ENCODE measurements at places on chromosomes 13 and 19.

GRCh38 chr19:8403098-8403819 lies 9.8 kb upstream of the MARCHF2 start:
- no peak for DNase-seq

GRCh38 chr13:113622791-113623490 lies 35.1 kb downstream of the ATP4B start:
- no peak for DNase-seq

DNA sequence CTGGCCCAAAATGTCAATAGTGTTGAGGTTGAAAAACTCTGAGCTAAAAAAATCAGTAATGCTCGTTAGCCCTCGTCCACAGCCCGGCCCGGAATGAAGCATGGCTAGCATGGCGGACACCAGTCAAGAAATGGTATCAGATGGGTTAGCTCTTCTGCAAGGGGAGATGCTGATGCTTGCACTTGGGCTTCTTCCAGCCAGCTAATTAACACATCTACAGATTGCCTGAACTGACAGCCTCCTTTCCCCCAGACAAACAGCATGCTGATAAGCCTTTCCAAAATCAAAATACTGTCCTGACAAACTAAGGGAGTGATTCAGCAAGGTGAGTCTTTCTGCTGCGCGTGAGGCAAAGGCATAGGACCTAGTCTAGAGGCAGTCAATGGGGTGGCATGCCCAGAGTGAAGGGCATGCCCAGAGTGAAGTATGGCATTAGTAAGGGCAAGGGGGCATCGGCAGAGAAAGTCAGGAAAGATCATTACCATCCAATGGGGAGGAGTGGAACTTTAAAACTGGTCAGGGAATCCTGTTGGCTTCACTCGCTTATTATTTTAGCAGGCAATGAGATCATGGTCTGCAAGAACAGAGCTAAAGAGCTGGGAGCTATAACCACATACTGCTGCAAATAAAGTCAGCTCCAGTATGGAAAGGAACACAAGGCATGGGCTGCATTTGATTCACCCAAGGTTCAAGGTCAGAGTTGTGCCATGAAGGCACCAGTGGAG lies 30.2 kb upstream of the UBE2L5 start:
- DNase-seq: no peak

- no peak for DNase-seq
These were observed 6.9 kb downstream of the KANK3 start for GRCh38 chr19:8336072-8336569.

GRCh38 chr19:48915757-48916156 lies 15.6 kb downstream of the NUCB1 start:
- no peak for DNase-seq

DNA sequence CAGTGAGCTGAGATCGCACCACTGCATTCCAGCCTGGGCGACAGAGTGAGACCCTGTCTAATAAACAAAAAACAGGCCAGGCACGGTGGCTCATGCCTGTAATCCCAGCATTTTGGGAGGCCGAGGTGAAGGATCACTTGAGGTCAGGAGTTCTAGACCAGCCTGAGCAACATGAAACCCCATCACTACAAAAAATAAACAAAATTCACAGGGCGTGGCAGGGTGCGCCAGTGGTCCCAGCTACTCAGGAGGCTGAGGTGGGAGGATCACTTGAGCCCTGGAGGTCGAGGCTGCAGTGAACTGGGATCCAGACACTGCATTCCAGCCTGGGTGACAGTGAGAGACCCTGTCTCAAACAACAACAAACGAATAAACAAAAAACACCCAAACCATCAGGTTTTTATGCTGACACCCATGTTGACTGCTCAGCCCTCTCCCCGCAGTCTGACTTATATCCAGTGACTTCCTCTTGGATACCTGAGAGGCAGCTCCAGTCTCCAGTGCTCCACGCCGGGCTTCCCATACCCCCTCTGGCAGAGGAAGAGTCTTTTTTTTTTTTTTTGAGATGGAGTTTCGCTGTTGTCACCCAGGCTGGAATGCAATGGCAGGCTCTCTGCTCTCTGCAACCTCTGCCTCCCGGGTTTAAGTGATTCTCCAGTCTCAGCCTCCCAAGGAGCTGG lies 17.7 kb downstream of the WTIP start:
- no peak for DNase-seq

- no peak for DNase-seq
These were observed 9.8 kb downstream of the IRF3 start for GRCh38 chr19:49655570-49656455.

Data from activated CD4-positive, alpha-beta T cell treated with anti-CD3 and anti-CD28 coated beads for 1 hour (primary cell).